Hypothalamus (tissue), 51 donors: ENCODE measurements at places on chromosomes 4 and X.

GRCh38 chrX:26606971-26607370 lies 391.0 kb downstream of the MAGEB5 start:
- no peak for DNase-seq

DNA sequence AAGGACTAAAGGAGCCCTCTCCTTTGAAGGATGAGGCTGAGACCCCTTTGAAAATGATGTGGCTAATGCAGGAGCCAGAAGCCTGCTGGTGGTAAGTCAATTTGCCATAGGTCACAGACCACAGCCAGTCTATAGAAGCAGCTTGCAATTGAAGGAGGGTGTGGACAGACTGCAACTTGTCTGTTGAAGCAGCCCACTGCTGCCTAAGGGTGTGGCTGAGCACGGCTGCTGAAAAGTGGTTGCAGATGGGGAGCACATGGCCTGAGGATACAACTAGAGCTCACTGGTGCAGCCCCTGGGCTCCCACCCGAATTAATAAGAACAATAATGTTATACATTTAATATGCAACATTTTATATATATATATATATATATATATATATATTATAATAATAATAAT lies 11.4 kb upstream of the EXOC1L start:
- DNase-seq: no peak

- DNase-seq: no peak
Observed at GRCh38 chrX:97844943-97845342, 961.2 kb downstream of the RPA4 start.

DNA sequence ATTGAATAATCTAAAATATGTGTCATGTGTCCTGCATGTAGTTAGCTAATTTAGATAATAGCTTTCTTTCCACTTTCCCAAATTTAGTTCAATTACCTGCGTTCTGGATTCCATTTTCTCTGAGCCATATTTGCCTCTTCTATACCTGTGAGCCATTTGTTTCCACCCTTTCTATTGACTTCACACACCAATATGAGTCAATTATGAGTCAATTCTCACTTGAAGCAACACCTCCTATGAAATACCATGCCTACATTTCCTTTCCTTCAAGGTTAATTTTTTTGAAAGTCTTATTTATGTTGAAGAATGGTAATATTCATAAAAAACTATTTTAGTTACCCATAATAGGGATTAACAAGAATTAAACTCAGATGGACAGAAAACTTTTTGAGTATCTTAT lies 25.8 kb downstream of the NPY2R start:
- no peak for DNase-seq

- DNase-seq: no peak
Observed at GRCh38 chrX:136961594-136962135, 72.1 kb downstream of the GPR101 start.

DNA sequence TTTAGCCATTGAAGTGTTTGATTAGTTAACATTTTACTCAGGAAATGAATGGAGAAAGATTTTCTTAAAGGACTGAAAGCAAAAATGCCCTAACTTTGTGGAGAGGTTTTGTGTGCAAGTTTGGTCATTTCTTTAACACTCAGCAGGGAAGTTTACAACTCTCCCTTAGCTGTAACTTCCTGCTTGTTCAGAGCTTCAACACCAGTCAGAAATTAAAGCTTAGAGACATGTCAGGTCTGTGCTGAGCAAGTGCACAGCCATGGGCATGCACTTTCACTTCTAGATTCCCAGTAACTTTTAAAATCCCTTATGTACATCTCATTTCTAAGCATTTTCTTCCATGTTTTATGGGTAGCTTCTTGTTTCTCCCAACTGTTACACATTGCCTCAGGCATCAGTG lies 326.0 kb downstream of the ACTRT1 start:
- DNase-seq: no peak

GRCh38 chrX:39453889-39454621 lies 643.7 kb downstream of the BCOR start:
- DNase-seq: no peak

GRCh38 chrX:42680666-42681065 lies 97.3 kb downstream of the PPP1R2C start:
- no peak for DNase-seq

DNA sequence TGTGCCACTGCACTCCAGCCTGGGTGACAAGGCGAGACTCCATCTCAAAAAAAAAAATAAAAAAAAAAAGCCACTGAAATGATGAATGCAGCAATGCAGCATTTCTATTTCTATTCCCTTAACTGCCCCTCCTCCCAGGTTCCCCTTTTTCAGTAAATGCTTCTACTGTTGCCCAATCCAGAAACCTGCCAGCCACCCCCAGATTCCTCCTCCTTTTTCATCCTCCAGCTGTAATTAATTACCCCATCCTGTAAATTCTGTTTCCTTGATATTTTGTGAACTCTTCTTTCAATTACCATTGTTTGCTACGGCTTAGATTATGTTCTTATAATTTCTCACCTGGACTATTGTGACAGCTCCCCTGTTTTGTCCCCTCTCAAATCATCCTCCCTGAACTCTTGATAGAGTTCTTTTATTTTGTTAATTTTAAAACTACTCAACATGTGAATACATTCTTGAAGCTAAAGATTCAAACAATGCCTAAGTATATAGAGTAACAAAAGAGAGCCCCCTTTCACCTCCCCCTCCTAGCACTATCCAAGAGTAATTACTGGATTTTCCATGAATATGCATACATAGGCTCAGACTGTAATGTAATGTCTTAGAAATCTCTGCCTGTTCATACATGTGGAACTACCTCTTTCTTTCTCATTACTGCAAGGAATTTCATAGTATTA lies 140.6 kb upstream of the GPC4 start:
- no peak for DNase-seq

DNA sequence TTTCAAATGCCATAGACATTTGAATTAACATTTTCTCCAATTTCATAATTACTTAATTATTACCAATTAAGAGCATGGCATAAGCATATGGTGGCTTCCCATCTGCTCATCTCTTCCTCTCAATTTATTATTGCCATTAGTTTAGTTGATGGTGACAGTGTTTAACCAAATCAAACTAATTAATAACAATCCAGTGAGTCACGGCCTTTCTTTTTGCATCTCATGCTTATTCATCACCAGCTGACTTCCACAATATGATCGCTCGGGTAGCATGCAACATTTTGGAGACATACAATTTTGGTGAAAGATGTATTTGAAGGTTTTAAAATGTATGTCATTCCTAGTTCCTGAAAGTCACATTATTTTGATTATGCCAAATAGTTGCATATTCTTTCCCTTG lies 172.8 kb upstream of the TACR3 start:
- DNase-seq: no peak

- no peak for DNase-seq
Observed at GRCh38 chr4:181611946-181612600, 631.1 kb upstream of the TENM3 start.

- DNase-seq: no peak
Observed at GRCh38 chr4:123892368-123892976, 495.9 kb downstream of the SPRY1 start.

- DNase-seq: no peak
Observed at GRCh38 chr4:108044951-108045686, 55.4 kb downstream of the HADH start.

DNA sequence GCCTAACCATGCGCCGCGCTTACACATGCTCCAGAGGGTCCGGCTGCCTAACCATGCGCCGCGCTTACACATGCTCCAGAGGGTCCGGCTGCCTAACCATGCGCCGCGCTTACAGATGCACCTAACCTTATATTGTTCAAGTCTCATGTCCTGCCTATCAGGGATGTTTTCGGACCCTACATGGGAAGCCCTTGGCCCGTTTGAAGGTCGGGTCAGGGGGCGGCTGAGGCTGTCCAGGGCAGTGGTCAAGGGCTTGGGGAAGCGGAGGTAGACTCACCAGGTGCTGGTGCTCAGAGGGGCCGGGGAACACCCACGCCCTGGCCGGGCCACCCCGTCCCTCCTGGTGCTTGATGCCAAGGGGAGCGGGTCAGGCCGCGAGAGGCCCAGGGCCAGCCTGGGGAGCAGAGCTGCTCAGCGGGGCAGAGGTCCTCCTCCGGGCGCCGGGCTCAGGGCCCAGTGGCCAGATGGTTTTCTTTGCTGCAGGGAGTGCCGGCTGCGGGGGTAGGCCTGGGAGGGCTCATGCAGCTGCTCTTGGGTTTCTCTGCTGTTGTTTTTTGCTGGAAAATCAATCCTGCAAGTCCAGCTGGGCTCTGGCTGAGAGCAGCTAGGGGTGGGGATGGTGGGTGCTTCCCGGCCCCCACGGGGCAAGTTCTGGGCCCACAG lies 35.4 kb upstream of the SPON2 start:
- peak; percentile 38 for DNase-seq

DNA sequence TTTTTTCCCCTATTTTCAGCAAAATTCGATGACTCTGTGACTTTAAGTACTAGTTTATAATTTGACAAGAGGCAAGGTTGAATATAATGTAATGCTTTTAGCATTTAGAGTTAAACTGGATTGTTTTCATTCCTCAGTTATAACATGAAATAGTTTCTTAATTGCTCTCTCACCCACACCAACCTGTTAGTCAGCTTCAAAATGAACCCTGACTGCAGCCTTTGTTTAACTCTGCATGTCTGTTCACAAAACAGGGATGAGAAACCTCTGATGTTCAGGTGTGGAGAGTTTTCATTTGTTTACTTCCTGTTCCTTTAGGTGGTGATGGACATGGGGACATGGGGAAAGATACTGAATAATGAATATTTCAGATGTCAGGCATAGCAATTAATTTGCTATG lies 49.9 kb upstream of the MND1 start:
- no peak for DNase-seq

DNA sequence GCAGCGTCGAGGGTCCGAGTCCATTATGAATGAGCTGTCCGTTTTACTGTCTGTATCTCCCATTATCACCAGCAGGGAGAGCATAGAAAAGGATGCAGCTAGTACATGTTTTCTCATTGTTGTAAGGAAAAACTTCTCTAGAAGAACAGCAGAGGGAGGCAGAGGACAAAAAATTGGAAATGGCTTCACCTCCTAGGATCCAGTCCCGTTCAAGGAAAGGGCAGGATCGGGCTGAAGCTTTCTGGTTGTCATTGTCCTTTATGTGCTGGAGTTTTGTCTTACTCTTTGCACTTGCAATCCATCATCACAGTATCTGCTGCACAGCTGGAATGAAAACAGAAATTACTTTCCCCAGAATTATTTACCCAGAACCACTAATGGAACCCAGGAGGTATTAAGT lies 14.7 kb downstream of the NDP start:
- no peak for DNase-seq

DNA sequence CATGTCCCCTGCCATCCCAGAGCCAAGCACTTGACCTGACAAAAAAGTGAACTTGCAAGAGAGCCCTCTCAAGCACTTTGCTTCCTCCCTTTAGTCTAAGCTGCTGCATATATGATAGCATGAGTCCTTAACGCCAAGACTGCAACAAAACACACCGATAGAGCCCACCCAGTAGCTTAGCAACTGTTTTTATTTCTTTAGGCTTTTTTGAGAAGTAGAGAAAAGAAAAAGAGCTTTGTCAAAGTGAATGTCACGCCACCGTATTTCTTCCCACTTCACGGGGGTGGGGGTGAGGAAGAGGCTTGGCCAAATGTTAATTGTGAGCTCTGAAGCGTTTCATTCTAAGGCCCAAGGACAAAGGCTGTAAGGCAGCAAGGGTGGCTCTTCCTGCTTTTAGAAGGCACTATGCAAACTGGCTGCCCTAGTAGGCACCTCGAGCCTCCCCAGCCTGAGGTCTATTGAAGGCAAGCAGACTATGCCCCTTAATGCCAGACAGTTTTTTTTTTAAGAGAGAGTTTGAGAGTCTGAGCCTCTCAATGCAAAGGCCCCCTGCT lies 138.6 kb downstream of the HS6ST2 start:
- no peak for DNase-seq

DNA sequence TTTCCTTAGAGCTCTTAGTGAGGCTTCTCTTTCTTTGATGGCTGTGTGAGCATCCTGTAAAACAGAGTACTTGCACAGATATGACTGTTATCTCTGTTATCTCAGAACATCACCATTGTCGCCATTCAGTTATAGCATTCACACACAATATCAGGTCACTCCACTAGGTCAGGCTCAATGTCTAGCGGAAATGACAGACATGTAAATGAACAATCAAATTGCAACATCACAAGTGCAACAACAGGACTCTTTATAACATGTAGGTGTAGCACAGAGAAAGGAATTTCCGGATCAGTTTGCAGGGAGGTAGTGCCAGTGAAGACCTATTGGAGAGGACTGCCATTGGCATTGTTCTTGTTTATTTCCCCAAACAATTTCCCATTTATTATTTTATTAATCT lies 43.2 kb upstream of the IGSF1 start:
- DNase-seq: no peak

DNA sequence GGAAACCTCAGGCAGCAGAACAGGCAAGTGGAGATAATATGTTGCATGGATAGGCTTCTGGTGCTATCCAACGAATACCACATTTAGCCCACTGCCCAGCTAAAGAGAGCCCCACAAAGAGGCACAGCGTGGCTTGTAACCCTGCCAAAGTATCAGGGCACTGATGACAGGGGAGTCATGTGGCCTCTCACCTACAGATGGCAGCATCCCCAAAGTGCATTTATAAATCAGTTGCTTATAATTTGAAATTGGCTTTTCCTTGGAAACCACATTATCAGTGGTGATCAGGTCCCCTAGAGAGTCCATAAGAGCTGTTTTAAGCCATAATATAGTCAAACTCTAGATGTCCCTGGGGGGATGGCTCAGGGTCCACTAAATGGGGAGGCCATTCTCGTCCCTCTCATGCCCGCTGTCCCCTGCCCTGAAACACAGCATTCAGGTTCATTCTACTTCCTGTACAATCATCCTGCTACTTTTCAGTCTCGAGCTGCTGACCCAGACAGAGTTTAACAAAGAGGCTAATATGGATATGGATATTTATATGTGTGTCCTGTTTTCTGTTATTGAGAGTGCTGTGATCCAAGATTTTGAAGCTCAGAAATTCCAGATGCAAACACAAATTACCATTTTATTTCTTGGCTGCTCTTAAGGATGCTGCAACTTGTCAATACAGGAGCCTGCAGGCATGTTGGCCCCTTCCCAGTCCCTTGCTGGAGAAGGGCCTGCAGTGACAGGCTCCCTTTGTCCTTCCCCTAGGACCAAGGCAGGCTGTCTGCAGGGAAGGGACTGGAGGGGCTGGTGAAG lies 28.5 kb downstream of the SRPX start:
- DNase-seq: no peak

DNA sequence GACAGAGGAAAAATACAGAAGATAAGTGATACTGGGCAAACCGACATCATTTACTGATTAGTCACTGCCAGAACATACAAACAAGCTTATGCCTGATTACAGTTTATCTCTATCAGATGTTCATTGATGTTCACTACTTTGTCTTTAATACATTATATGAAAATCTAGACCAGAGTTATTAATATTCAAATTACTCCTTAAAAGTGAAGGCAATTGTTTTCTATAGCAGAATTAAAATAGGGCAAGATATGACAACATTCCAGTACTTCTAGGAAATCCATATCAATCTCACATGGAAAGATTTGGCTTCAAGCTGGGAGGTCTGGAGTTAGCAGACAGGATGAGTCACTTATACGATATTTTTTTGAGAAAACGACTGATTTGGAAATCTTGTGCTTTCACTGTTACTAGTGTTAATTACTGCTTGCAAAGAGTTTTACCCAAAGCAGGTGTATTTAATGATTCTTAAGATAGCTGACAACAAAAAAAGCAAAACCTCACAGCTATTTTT lies 31.8 kb downstream of the HPGD start:
- DNase-seq: no peak

- no peak for DNase-seq
Observed at GRCh38 chr4:181761156-181761555, 482.0 kb upstream of the TENM3 start.
